T-cell (primary cell): ENCODE measurements at places on chromosomes 11 and 22.

DNA sequence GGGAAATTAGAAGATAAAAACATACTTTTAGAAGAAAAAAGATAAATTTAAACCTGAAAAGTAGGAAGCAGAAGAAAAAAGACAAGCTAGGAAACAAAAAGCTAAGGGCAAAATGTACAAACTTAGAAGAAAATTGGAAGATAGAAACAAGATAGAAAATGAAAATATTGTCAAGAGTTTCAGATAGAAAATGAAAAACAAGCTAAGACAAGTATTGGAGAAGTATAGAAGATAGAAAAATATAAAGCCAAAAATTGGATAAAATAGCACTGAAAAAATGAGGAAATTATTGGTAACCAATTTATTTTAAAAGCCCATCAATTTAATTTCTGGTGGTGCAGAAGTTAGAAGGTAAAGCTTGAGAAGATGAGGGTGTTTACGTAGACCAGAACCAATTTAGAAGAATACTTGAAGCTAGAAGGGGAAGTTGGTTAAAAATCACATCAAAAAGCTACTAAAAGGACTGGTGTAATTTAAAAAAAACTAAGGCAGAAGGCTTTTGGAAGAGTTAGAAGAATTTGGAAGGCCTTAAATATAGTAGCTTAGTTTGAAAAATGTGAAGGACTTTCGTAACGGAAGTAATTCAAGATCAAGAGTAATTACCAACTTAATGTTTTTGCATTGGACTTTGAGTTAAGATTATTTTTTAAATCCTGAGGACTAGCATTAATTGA is 1.0 kb downstream of the MALAT1 start:
- no peak for DNase-seq

- no peak for DNase-seq
These were observed 13.4 kb upstream of the DAGLA start for GRCh38 chr11:61666684-61667297.

DNA sequence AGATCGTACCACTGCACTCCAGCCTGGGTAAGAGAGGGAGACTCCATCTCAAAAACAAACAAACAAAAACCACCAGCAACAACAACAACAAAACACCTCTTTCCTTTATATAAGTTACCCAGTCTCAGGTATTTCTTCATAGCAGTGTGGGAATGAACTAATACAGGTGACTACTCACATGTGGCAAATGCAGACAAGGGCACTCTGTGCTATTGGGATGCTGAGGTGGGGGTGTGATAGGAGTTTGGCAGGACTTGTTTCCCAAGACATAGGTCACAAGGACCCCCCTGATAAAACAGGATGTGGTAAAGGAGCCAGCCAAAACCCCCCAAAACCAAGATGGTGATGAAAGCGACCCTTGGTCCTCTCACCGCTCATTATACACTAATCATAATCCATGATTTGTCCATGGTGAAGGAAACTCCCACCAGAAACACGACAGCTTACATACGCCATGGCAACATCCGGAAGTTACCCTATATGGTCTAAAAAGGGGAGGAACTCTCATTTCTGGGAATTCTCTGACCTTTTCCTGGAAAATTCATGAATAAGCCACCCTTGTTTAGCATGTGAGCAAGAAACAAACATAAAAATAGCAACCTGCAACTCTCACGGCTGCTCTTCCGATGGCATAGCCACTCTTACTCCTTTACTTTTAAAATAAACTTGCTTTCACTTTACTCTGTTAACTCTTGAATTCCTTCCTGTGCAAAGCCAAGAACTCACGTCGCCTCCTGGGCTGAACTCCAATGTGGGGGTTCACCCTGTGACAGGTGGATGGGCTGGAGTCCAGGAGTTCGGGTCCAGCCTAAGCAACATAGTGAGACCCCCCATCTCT is 18.8 kb upstream of the INCENP start:
- no peak for DNase-seq

DNA sequence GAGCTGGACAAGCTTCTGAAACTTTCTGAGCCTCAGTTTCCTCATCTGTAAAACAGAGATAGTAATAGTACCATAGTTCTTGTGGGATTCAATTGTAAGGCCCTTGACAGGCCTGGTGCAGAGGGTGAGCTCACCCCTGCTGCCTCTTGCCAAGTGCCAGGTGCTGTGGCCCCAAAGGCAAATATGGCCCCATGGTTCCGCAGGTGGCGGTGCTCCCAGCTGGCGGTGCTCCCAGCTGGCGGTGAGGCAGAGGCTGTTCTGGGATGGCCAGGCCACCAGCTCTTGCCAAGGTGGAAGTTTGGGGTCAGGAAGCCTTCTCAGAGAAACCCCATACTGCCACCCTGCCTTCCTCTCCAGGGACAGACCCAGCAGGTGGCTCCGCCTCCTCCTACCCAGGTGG is 8.8 kb downstream of the NPTXR start:
- DNase-seq: no peak

GRCh38 chr11:74159642-74160041 is 11.2 kb downstream of the C2CD3 start:
- no peak for DNase-seq

GRCh38 chr11:70928854-70929598 is 323.4 kb downstream of the SHANK2 start:
- no peak for DNase-seq

DNA sequence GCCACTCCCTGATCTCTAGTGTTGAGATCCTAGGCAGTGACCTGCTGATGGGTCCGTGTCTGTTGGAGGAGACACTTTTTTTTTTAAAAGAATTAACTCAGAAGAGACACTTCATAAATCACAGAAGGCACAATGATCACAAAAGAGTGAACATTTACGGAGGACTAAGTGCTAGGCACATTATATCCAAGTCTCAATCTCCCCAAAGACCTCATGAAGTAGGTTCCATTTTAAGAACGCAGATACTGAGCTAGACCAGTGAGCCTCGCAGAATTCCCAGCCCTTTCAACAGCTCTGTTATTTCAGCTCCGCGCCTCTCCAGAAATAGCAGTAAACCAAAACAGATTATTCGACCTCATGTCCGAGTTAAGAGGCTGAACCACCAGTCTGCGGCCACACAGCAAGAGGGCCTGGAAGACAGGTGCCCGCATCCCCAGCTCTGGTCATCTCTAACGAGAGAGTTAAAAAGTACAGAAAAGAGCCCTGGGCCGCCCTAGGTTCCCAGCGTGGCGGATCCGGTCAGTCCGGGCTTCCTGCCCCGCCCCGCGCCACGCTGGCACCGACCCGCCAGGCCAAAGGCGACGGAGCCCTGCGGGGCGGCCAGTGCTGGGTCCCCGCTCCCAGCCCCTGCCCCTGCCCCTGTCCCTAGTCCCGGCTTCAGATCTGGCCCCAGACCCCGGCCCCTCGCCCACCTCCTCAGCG is 612 bp downstream of the XBP1 start:
- peak; percentile 42 for DNase-seq

GRCh38 chr22:46113910-46114517 is 36.3 kb upstream of the PPARA start:
- DNase-seq: no peak

- no peak for DNase-seq
These were observed 250.3 kb downstream of the BRD1 start for GRCh38 chr22:49577168-49578060.

DNA sequence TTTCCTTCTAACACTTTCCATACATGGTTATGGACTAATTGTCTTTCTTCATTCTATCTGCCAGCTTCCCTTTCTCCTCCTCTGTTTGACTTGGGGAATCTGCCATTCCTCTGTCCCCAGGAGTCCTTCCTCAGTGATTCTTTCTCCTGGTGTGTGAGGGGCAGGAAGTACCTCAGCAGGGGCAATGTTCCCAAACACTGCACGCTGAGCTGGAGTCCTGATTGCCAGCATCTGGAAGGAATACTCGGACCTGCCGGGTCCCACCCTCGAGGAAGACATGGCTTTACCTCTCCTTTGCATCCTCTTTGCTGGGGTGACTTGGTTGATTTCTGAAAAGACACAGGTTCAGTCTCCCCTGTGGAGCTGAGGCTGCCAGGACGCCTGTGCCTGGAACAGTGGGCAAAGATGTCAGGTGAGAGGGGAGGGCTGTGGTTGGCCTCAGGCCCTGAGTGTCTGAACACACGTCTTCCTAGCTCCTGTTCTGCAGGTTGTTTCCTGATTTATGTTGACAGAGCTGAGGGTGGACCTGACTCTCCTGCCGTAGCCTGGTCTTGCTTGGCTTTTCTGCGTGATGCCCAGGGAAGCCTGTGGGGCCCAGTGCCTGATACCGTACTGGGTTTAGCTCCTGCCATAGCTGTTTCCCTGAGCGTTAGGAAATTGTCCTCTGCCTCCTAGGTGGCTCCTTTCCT is 4.3 kb downstream of the COX8A start:
- DNase-seq: no peak

- no peak for DNase-seq
These were observed 5.6 kb downstream of the PVALB start for GRCh38 chr22:36811094-36811800.

- no peak for DNase-seq
These were observed at the start of gene SPTBN2 for GRCh38 chr11:66728693-66729385. SPTBN2 (minus strand) TSS chr11:66729216; CDS start chr11:66721240, 7,976 bp downstream.
